ENCODE measurements at places on chromosomes 6 and 20.

DNA sequence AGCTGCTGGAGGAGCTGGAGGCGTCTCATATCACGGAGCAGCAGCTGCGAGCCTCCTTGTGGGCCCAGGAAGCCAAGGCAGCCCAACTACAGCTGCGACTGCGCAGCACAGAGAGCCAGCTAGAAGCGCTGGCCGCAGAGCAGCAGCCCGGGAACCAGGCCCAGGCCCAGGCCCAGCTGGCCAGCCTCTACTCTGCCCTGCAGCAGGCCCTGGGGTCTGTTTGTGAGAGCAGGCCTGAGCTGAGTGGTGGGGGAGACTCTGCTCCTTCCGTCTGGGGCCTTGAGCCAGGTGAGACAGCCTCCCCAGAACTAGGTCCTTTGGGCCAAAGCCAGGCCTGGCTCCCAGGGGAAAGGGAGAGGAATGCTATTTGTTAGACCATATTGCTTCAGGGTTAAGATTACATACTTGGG lies 31.7 kb downstream of the C20orf173 start:
- no peak for DNase-seq

DNA sequence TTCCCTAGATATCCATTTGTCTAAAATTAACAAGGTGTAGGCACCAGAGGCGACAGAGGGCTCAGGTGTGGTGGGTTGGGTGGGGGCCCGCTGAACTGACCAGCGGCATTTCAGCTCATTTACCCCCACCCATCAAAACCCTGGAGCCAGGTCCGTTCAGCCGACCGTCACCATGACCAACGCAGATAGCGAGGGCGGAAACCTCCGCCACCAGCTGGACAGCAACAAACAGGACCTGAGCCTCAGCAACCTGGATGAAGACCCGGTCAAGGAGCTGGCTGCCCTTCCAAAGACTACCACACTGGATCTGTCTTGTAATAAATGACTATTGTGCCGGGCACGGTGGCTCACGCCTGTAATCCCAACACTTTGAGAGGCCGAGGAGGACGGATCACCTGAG lies 120.8 kb upstream of the LGSN start:
- no peak for DNase-seq

DNA sequence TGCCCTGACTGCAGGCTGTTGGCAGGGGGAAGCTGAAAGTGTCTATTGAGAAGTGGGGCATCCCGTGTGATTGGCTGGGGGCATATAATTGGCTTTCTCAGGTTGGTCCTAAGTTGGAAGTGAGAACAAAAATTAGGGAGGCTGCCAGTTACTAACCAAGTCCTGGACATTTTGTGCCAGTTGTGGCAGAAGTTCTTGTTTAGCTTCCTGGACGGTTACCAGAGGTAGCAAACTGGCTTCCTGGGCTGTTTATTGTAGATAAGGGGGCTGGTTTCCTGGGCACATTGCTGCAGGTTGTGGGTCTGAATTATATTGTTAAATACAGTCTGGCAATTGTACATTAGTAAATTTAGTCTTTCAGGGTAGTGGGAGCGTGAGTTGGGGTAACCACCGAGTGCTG lies 50.6 kb upstream of the SLC2A12 start:
- DNase-seq: no peak

DNA sequence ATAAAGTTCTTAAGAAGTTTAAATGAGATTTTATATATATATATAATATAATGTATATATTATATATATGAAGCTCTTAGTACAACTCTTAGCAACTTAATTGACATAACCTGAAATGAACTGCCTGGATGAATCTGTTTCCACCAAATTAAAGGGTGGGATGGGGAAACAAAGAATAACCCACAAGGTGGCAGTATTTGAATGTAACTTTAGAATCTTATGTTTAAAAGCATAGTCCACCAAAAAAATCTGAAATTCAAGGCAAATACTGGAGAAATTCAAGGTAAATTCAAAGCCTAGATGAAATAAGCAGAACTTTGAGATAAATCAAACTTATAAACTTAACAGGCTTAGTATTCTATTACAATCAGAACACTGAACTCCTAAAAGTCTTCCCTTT lies 4.4 kb upstream of the IBTK start:
- DNase-seq: no peak

DNA sequence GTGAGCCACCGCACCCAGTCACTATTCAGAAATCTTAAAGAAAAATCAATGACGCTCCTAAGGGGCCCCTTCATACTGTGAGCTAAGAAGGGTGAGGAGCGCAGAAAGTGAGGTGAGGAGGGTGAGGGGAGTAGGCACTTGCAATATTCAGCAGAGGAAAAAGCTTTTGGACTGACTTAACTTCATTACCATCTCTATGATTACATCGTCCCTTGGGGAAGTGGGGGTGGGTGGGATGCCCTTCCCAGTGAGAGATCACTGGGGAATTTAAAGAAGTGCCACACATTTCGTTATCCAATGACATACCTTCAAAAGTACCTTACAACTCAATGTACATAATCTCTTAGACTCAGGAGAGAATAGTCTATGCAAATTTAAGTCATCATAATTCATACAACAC lies 46.5 kb downstream of the SMLR1 start:
- DNase-seq: no peak

DNA sequence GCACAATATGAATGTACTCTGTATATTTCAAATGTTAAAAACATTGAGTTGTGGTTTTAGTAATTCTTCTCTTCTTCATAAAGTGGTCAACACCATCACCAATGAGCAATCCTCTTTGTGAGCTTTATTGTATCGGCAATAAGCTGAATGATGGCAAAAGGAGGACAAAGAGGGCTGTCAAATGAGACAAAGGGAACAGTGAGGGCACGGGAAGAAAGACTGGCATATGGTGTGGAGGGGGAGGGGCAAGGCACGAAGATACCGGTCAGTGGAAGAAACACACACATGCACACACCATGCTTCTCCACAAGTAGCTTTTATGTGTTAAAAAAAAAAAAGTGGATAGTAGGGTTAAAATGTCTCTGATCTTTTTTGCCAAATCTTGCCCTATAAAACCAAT lies 506.8 kb upstream of the CITED2 start:
- DNase-seq: no peak

DNA sequence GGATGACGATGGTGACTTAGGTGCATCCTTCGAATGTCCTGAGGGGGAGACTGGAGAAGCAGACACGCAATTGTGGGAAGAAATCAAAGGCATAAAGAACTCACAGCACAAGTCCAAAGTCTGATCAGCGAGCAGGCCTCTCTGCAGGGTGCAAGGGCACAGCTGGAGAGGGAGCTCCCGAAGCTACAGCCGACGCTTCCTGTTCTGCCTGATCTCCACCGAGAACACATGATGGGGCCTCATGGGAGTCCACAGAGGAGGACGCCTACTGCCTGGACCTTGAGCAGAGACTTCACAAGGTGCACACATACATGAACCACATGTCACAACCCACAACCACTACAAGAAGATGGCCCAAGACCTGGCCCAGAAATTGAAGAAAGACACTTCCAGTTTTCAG lies 51.4 kb downstream of the RIN2 start:
- DNase-seq: no peak

GRCh38 chr6:24897186-24897585 lies 38.6 kb downstream of the RIPOR2 start:
- no peak for DNase-seq

- DNase-seq: no peak
Observed at GRCh38 chr6:47262231-47262630, 47.5 kb downstream of the TNFRSF21 start.

- no peak for DNase-seq
Observed at GRCh38 chr20:32984196-32984595, 20.0 kb downstream of the SUN5 start.

- DNase-seq: no peak
Observed at GRCh38 chr6:38184585-38185080, 365.1 kb downstream of the ZFAND3 start.

DNA sequence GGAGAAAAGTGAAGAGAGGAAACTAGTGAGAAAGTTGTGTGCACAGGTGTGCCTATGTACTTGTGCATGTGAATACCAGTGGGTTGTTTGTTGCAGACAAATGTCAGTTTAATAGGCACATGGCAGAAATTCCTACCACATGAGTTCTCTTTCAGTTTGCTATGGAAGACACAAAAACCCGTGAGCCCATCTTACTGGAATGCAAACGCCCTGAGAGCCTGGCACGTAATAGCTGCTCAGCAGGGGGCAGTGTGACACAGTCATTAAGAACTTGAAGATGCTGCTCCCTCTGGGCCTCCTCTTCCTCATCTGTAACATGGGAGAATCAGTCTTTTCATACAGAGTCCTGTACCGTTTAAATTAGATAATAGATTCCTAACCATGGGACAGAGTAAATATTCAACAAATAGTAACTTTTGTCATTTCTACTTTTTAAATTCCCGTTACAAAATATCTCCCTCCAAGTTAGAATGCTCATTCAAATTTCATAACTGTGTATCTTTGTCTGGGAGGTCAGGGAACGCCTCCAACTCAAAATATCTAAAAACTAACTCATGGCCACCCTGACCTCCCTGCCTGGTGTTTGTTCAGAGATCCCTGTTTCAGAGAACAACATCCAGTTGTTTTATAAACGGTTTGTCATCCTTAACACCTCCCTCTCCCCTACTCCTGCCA lies 802.9 kb downstream of the MAFB start:
- DNase-seq: no peak

- no peak for DNase-seq
Observed at GRCh38 chr20:59777814-59778575, 155.4 kb downstream of the SYCP2 start.

GRCh38 chr20:44370639-44371218 lies 15.2 kb downstream of the HNF4A start:
- DNase-seq: no peak

DNA sequence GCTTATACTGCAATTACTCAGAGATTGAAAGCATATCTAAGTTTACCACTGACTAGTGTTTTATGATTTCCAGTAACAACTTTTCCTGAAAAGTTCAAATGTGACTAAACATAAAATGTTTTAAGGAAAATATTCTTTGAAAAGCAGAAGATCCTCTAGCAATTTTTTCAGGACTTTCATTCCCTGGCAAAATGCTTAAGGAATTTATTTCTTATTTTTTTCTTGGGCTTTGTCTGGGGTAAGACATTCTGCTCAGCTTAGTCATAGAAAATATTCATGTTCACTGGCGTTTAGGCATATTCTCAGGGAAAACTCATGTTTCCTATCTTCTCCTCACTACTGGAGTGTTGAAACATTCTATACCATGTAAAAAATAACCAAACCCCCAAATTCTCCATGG lies 235.3 kb upstream of the CEP162 start:
- no peak for DNase-seq

DNA sequence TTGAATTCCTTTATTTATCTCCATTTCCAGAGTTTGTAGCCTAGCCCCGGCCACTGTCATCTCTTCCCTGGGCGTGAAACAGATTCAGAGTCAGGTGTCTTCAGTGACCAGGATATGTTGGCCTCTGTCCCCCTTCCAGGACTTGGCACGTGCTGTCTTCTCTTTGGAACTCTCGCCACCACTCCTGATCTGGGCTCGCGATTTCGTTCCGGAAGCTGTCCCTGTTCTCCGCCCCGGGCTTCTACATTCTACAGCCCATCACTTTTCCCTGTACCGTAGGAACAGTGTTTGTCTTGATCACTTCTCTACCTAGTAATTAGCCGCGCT lies 739 bp downstream of the GSS start:
- no peak for DNase-seq

- DNase-seq: no peak
Observed at GRCh38 chr20:11549172-11550103, 368.3 kb upstream of the BTBD3 start.

DNA sequence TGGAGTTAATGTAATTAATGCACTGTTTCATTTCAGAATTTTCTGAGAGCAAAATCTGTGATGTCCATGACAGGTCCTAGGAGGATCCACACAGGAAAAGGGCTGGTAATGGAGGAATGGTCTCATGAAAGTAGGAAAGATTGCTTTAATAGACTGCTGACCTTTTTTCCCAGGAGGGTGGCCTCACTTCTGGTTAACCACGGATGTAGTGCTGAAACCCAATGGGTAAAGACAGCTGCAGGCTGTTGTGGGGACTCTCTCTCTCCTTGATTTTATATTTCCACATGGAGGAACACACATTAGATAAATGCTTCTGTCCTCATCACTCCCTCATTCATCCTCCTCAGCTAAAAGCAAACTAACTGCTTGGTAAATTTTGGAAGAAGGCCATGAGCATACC lies 23.6 kb upstream of the RIPOR2 start:
- DNase-seq: no peak

- DNase-seq: no peak
Observed at GRCh38 chr6:9002833-9003232, 567.5 kb upstream of the SLC35B3 start.

DNA sequence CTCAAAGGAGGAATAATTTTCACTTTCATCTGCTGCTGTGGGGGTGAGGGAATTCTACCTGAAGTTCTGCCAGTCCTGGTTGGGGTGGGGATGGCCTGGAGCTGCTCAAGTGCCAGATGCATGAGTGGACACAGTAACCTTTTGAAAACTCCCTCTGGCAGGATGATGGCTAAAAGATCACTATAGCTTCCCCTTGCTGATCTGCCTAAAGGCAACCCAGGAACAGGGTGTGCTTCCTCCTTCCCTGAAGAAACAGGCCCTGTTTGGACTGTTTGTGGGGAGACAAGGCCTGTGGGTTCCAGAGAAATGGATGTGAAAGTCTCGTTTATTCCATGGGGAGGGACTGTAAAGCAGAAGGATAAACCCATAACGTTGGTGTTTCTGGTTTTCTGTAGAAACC lies 176.9 kb downstream of the DTNBP1 start:
- no peak for DNase-seq

DNA sequence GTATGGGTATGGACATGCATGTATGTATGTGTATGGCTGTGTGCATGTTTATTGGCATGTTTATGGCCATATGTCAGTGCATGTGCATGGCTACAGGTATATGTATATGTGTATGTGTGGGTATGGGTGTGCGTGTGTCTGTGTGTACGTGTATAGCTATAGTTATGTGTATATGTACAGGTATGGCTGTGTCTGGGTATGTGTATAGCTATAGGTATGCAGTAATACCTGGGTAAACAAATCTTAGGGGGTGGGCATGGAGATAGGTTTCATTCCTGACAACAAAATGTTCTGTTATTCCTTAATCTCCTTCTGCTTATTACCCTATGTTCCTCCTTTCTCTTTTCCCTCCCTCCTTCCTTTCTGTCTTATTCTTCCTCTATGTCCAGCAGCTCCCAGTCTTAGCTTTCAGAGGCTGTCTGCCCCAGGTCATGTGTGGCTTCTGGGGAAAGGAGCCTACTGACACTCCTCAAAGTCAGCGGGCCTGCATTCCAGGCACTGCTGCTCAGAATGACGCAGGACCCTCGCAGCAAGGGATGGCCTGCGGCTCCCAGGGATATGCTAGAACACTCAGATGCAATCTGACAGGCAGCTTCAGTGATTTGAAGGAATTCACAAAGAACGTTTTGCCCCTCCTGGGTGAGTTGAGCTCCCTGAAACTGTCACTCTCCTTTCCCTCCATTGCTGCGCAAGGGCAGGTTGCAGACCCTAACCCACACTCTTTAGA lies 139.3 kb upstream of the PHACTR1 start:
- no peak for DNase-seq

- DNase-seq: no peak
Observed at GRCh38 chr20:56934888-56935287, 305.8 kb downstream of the TFAP2C start.

DNA sequence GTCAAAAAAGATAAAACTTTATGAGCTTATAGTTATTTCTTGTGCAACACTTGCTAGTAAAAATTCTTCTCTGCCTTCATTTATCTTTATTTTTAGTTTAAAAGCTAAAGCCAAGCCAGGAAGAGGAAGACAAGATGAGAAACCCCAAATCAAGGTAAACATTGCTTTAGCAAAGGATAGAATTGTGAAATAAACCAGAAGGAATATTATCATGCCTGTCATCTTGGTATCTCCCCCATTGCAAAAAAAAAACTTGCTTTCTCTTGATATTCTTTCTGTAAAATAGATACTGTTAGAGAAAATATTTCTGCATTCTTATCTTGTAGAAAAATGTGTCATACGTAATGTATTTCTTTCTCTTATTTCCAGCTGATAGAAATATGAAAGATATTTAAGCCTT lies 432.8 kb downstream of the GJA1 start:
- no peak for DNase-seq
